D721Med (cell line): ENCODE measurements at places on chromosomes 4 and X.

DNA sequence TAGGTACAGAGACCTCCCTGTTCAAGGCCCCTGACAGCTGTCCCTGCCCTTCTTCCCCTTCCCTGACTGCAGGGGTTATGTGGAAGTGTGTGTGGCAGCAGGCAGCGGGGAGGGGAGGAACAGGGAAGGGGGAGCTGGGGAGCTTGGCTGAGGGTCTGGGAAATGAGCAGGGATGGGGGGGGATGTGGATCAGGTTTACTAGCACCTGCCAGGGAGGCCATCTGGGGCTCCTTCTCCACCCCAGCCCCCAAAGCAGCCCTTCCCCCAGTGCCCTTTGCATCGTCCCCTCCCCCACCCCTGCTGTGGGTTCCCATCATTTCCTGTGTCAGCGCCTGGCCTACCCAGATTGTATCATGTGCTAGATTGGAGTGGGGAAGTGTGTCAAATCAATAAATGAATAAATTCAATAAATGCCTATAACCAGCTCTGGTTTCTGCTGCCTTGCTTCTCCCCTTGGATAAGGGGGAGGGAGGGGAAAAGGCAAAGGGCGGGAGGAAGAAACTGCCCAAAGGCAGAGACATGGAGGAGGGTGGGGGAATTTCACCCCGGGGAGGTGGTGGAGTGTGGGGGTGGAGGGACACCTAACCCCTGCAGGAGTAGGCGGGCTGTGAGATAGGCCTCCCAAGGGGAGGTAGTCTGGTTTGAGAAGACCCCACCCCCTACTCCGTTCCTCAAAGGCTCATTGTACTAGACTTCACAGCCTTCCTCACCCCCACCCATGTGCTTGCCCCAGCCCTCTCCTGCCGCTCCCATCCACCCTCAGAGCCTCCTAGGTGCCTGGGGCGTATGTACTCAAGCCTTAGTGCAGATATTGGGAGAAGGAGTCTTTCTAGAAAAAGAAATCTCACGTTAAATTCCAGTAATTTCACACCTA is 3.2 kb downstream of the CXorf65 start:
- DNase-seq: no peak

- no peak for DNase-seq
These were observed 10.2 kb upstream of the MAOB start for GRCh38 chrX:43892336-43892870.

DNA sequence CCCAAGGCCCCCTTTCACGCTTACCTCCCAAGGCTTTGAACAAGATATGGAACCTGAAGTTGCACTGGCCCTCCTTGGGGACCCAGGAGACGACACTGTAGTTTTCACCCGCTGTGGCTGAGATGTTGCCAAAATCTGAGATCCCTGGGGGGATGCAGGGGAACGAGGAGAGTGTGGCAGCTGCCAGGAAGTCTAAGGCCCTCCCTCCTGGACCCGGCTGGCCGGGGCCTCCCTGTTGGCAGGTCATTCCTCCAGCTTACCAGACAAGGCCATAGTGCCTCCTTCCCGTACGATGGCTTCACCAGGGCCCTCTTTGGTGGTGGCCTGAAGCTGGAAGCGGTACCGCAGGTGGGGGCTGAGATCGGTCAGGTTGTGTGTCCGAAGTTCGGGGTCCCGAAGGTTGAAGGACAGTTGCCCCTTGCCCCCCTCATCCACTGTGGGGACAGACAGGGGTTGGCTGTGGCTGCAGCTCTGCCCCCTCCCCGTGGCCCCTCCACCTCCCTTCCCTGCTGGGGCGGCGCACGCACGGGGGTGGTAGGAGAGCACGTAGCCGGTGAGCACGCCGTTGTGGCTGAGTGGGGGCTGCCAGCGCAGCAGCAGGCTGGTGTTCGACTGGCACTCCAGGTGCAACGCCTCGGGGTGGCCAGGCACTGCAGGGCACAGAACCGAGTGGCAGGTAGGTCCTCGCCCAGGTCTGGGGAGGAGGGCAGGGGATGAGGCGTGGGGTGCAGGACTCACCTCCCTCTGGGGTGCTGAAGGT is 21.2 kb downstream of the L1CAM start:
- no peak for DNase-seq

DNA sequence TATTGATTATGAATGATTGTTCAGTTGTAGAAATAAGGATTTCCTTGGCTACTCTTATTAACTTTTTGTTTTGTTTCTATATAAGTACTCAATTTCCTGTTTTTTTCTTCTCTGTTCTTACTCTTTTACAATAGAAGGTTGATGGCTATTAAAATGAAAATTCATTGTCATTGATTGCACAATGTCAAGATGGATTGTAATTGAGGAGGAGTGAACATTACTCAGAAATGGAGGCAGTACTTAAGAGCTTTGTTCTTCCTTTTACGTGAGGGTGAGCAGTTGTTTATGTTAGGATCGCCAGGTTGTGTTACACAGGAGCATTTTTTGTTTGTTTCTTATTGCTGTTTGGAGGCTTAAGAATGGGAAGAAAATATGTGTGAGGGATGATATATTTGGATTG is 2062.4 kb downstream of the ARAP2 start:
- no peak for DNase-seq

- DNase-seq: no peak
These were observed 117.6 kb downstream of the CBR4 start for GRCh38 chr4:168892475-168892874.

DNA sequence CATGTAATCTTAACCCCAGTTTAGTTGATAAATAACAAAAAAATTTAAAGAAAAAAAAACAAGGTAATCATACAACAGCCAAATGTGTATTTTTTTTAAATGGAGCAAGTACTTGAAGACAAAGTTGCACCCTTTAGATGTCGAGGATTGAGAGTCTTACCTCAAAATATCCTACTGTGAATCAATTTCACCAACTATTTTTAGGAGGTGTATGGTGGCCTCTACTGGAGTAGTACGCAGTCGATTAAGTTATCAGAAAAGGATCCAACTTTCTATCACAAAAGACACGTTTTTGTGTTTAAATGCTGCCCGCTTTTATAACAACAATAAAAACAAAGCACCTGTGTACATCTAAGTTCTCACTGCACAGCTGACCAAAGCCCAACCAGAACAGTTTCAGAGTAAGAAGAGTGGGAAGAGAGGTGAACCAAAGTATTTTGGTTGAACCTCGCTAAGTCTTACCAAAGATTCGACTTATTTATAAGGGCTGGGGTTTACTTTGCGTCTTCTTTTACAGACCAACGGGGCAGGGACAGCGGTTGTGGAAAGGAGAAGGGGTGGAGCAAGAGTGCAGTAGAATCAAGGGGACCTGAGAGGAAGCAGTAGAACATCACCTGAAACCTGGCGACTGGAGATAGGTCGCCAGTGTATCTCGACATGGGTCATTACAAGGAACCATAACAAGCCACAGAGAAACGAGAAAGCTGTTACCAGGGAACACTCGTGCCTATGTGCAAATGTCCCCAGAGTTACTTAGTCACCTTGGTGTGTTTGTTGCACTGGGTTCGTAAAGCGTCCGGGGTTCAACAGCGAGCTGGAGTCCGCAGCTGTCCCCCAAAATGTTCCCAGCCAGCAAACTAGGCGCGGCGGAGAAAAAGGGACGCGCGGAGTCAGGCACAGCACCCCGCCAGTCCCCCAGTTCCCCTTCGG is 1.1 kb downstream of the RPS6KA6 start:
- DNase-seq: no peak

GRCh38 chrX:67328476-67328875 is 215.3 kb upstream of the AR start:
- no peak for DNase-seq

GRCh38 chr4:177441061-177441802 is 1.0 kb downstream of the AGA start:
- DNase-seq: no peak

- no peak for DNase-seq
These were observed 126.0 kb upstream of the CXorf66 start for GRCh38 chrX:140091125-140091886.

DNA sequence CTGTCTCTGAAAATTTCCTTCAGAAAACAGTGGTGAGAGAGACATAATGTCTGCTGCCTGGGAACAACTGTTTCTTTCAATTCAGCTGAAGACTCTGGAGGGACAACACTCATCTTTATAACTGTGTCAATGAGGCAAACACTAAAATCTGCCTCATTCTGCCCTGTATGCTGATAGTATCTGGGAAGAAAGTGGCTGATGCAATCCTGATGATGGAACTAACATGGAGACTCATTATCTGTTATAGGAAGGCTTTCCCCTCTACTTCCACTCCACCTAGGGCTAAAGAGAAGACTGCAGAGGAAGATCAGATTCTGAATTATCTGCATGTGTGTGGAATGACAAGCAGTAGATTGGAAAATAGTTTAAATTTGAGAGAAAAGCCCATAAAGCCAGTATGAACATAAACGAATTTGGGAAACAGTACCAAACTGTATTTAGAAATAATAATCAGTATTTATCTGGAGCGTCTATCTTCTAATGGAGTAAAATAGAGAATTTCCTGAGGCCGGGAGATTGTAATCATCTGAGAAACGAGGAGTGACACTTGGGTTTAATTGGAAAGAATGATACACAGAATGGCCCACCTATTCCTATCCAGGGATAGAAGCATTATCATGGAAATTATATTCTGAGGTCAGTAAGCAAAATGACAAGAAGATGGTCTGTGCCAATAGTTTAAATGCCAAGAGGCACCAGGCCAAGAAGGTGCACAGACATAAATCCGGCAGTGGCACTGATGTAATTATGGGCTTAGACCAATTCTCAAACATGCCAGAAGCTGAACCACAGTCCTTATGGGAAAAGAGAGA is 85.4 kb downstream of the SHISA3 start:
- DNase-seq: no peak

GRCh38 chrX:78979789-78980464 is 34.7 kb downstream of the P2RY10 start:
- no peak for DNase-seq

DNA sequence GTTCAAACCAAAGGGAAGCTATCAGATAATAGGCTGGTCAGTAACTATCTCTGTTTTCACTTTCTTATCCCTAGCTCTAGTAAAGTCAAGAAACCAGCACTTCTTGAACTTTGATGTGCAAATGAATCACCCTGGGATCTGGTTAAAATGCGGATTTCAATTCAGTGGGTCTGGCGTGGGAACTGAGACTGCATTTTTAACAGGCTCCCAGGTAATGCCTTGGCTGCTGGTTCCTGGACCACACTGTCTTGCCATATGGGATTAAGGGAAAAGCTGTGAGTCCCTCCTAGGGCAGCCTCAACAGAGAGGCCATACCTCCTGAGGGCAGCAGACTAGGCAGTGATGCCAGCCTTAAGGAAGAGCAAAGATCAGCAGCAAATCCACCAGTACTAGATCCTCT is 1.7 kb downstream of the RNF175 start:
- no peak for DNase-seq

DNA sequence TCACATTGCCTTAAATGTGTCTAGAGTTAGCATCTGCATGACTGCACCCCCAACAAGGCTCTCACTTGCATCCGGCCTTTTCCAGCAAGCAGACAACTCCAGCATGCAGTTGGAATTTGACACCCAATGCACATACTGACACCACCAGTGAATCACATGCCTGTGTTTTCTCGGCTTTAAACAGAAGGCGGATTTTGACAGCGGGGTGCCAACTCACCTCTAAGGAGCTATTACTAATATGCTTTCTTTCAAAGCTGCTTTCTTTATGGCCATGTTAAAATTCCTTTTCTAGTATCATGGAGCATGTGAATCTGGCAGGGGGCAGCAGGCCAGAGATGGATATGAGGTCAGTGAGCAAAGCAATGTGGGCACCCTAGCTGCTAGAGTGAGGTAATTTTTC is 78.0 kb upstream of the CLNK start:
- no peak for DNase-seq

GRCh38 chr4:22356987-22357596 is 158.8 kb downstream of the ADGRA3 start:
- DNase-seq: peak; percentile 33

GRCh38 chr4:89788206-89789072 is 48.5 kb downstream of the SNCA start:
- DNase-seq: no peak

DNA sequence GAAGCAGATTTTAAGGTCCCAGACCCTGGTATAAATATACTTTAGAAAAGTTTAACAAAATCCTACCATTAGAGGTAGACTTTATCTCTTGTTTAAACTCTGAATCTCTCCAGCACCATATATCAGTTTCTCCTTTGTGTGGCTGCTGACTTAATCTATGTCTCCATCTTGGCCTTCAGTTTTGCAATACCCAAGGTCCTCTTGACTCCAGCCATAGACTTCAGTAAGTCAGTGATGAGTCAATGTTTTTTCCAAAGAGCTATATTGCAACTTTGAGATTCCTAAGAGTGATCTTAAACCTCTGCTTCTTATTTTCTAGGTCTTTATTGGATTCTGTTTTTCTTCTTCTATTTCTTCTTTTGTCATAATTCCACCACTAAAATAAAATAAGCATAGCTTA is 50.8 kb upstream of the ADGRL3 start:
- no peak for DNase-seq
